Right forelimb (tissue), 1 donor: ENCODE measurements at places on chromosomes 1 and 21.

DNA sequence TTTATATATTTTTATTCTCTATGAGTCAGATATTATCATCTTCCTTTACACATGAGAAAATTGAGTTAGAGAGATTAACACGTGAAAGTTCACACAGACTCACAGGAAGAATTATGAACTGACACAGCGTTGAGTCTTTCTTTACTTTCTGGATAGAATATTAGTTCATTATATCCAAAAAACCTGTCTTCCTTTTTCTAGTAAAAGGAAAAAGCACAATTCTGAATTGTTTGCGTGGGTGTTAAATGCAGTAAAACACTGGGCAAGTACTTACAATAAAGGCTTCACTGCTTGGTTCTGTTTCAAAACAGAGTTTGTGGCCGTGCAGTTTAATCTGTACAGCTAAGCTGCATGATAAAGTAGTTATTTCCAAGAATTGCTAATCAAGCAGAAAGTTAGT, 10.8 kb downstream of the MAGI3 start:
- DNase-seq: no peak

- no peak for DNase-seq
Measured at GRCh38 chr21:38439957-38440356, 58.3 kb downstream of the ERG start.

GRCh38 chr1:213864091-213864490, 123.7 kb upstream of the PROX1 start:
- DNase-seq: no peak

GRCh38 chr1:20555025-20555757, 2.8 kb downstream of the FAM43B start:
- no peak for DNase-seq

GRCh38 chr1:204323887-204324286, 35.8 kb downstream of the PLEKHA6 start:
- DNase-seq: no peak

DNA sequence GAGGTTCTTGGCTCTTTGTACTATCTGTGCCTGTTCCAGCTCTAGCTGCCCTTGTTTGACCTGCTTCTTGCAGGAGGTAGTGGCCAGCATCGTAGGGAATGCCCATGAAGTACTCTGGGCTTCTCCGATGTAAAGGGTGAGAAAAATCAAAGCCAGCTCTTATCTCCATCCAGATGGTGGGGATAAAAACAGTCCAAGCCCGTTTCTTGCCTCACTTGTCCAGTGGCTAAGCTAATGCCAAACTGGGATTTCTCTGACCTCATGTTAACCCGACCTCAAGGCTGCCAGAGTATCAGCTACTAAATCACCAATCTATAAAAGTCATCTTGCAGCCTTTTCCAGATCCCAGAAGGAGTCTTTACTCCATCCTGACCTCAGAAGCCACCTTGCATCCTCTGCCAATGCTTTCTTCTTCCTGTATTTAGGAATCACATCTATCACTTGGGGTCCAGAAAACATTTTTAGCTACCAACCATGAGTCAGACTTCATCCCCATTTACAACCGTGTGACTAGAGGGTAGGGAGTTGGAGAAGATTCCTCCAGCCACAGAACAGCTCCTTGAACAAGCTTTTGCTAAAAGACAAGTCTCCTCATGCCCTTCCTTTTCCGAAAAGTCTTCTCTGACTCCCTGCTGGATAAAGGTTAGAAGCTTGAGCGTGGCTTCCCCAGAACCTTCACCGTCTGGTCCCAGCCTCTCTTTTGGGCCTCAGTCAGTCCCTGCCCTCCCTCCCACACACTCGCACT, 35.9 kb downstream of the KCNC4 start:
- DNase-seq: peak; percentile 32

- no peak for DNase-seq
Measured at GRCh38 chr1:94236630-94237290, 624 bp downstream of the ARHGAP29 start.

GRCh38 chr1:155062702-155063411, 683 bp upstream of the EFNA4 start:
- DNase-seq: peak; percentile 83

DNA sequence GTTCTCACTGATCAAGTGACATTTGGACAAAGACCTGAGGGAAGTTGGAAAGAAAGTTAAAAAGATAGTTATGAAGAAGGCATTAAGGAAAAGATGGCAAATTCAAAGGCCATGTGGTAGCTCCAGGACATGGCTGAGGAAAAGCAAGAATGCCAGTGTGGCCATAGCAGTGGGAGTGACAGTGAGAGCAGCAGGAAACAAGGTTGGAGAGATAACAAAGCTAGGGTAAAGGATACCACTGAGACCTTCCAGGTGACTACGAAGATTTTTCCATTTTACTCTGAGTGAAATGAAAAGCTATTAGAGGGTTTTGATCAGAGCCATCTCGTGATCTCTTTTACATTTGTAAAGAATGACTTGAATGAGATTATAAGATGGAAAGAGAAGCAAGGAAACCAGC, 170.6 kb downstream of the SLC44A5 start:
- DNase-seq: no peak

- DNase-seq: no peak
Measured at GRCh38 chr1:99594205-99594604, 51.7 kb upstream of the PALMD start.

DNA sequence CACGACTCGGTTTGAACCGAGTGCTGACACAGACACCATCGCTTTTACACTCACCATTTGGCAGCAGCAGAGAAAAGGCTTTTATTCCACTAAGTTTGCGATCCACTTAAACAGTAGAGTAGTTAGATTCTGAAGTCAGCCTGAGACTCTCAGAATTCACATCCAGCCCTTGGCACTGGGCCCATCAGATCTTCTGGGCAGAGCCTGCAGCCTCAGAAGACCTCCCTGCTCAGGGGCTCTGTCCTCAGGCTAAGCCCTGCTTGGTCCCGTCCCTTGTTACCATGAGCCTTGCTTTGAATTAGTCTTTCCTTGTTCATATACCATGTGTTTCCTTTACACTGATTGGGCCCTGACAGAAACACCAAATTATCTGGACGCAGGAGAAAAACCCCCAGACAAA, 41.4 kb upstream of the AJAP1 start:
- no peak for DNase-seq

DNA sequence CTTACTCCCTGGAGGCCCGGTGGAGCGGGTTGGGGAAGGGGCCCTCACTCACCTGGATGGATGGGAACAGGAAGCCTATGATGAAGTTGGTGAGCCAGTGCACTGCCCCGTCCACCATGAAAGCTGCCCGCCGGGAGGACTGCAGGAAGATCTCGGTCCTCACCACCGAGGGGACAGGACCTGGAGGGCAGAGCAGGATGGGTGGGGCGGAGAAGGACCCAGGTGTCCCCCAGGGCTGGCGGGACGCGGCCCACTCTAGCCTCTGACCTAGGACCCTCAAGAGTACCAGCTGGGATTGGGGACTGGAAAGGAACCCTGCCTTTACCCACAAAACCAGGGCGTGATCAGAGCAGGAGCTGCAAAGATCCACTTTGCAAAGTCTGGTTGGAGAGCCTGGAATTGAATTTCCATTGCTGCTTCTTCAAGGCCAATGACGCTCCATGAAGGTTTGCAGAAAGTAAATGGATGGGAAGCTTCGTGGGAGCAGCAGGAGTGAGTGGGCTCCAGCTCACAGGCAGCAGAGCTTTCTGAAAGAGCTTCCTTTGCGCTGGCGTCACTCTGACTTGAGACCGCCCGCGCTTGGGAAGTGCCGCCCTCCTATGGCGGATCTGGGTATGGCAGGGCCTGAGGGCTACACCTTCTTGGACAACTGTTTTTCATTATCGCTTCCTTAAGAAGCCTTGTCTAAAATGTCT, 21.4 kb downstream of the SLC2A7 start:
- peak; percentile 85 for DNase-seq

DNA sequence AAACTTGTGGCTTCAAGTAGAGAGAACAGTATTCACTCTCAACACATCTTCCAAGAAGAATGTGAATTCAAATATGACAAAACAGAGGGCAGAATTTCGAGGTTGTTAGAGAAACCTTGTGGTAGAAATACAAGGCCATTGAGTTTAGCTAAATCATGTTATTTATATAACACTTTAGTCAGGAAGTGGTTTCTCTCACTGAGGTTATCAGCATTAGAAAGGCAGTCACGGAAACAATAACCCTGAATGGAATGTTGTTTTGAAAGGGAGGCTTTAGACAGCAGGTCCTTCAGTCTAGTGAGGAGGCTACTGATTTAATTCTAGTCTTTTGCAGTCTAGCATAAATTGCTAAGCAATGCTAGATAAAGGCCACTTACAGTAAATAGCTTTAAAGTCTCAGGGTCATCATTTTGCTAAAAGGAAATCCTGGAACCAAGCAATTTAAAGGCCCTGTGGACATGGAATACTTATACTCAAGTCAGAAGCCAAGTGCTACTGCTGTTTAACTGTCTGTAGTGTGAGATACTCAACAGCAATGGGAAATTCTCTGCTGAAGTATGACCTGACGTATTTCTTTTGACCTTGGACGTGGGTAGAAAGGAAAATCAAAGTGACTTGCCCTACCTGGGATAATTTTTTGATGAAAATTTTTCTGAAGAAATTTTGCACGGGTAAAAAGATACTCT, 89.0 kb upstream of the CHODL start:
- no peak for DNase-seq

- no peak for DNase-seq
Measured at GRCh38 chr1:95537176-95537575, 303.2 kb downstream of the RWDD3 start.

GRCh38 chr1:63704443-63704842, 69.4 kb upstream of the ROR1 start:
- no peak for DNase-seq

GRCh38 chr1:20212685-20213331, 26.5 kb upstream of the PLA2G2C start:
- peak; percentile 52 for DNase-seq

DNA sequence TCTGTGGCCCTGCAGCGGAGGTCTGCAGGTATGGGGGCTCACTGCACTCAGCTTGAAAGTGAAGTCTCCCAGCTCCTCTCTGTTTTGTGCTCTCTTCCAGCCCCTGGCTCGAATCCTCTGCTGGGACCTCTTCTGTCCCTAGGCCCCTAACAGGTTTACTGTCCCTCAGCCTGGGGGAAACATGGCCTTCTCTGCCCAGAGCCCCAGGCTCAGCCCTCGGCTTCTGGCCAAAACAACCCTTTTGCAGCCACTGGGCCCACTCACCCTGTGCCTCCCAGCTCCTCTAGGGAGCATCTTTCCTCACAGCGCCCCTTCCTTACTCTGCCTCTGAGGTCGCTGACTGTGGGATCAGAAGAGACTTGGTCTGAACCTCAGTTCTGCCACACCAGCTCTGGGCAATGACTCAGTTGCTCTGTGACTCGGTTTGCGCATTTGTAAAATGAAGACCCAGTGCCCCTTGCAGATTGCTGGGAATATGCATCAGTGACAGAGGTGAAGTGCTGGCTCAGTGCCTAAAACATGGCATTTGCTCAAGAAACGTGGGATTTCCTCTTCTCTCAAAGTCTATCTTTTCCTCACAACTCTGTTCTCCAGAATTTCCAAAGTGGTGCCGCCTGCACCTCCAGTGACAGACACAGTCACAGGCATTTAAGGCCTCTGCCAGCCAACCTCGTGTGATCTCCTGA, 26.5 kb upstream of the TENT5C start:
- DNase-seq: peak; percentile 21

DNA sequence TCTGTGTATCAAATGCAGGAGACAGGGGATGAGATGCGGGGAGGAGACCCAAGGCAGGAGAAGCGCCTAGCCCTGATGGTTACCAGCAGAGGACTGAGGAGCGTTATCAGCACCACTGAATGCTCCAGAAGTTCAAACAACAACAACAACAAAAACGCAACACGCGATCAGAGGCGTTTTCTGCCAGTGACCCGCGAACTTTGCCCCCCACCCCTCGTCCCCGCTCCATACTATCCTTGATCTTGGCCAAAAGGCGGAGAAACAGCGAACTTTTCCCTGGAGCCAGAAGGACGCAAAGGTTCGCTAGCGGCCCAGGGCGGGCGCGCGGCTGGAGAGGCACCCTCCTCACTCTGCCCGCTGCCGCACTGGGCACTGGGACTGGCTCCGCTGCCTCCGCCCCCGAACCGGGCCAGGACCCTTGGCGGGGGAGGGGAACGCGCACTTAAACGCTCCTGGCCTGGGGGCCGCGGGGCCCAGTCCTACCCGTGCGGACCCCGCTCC, 699 bp downstream of the ECHDC2 start:
- no peak for DNase-seq

DNA sequence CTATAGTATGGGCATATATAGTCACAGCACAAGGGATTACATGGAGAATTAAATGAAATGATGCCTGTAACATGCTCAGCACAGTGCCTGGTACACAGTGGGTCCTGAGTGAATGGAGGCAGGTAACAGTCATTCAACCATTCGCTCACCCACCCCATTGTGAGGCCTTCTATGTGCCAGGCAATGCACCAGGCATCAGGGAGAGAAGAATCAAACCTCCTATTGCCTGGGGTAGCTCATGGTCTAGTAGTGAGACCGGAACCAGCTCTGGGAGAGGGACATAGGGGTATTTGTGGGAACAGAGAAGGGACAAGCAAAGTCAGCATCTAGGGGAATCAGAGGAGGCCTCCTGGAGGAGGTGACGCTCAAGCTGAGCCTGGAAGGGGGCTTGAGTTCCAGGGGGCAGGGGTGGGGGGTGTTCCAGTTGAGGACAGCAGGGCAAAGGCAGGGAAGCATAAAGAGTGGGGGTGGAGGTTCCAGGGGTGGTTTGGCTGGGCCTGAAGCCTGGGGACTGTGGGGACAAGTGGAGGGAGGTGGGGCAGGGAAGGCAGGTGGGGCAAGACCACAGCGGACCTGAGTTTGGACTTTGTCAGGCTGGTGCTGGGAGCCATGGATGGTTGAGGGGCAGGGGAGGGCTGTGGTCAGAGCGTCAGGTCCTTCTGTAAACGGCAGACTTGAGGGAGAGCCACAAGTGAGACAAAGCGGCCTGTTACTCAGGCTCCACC, 591.6 kb downstream of the PTPRU start:
- peak; percentile 30 for DNase-seq

DNA sequence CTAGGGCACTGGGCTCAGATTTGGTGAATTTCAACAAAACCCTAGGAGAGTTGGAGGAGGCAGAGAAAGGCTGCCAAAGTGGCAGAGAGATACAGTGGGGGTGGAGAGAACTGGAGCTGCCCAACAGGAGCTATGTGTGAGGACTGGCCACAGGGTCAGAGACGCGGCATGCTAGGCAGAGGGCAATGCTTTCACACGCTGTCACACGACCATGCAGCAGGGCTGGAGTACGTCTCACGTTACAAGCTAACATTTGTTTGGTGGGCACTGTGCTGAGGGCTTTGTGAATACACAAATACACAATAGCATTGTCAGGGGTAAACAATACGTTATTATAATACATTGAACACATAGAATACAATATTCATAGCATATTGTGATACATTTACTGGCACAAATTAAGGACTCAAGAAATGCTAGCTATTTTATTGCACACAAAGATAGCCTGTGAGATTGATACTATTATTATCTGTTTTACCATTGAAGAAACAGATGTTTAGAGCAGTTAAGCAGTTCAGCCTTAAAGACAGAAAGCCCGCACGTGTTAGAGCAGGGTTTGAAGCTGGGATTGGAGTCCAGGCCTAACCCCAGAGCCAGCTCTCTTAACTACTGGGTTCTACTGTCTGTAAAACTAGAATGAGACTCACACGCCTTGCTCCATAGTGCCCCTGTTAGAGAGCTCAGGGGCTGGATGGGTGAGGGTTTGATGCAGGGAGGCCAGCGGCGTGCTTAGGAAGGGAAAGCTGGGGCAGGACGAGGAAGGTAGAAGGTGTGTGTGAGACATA, 4.5 kb downstream of the RAB7B start:
- no peak for DNase-seq
